Activated effector memory CD4-positive, alpha-beta T cell treated with anti-CD3 and anti-CD28 coated beads, Interleukin-2, amount 50 U/mL, for 16 hours (primary cell): ENCODE measurements at places on chromosomes 12 and 14.

- no peak for DNase-seq
Measured at GRCh38 chr14:104349950-104350349, 211.6 kb downstream of the KIF26A start.

GRCh38 chr14:71362282-71362681 is 455.0 kb downstream of the PCNX1 start:
- no peak for DNase-seq

GRCh38 chr14:76589246-76589645 is 172.0 kb upstream of the VASH1 start:
- no peak for DNase-seq

DNA sequence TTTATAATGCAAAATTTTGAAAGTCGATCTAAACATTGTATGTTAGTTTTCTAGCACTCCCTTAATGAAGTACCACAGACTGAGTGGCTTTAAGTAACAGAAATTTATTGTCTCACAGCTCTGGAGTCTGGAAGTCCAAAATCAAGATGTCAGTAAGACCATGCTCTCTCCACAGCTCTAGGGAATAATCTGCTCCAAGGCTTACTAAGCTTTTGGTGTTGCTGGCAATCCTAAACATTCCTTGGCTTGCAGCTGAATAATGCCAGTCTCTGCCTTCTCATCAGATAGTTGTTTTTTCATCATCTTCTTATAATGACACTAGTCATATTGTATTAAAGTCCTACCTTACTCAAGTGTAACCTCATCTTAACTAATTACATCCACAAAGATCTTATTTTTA is 102.2 kb downstream of the RASSF9 start:
- DNase-seq: no peak

DNA sequence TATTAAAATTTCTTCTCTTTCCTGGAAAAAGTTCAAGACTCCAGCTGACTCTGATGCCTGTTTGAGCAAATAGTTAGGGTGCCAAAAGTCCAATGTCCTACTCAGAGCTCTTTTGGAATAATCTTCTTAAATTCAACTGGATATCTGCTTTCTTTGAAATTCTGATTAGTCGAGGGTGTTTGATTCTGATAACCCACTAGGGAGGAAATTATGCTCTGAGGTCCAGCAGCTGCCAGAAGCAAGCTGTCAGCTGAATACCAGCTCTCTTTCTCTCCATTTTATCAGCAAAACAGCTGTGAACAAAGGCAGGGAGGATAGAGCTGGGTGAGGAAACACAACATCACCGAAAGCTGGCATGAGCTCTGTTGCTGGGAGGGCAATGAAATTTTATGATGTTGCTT is 141.5 kb downstream of the CAND1 start:
- no peak for DNase-seq

DNA sequence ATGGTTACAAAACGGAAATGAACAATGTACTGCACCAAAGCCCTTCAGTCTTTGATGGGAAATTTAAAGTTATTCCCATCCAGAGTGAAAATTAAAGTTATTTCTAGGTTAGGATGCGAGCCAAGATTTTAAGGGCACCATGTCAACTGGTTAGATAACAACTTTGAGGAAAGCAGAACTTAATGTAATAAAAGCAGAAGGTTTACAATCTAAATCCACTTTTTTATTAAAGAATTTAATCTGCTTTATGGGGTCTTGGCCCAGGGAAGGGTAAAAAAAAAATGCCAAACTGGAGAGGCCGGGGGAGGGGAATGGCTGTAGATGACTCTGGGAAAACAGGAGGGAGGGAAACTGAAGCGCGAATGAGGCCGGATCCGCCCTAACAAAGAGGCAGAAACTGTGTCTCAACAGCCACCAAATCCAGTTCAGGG is 108.2 kb upstream of the ATF7IP start:
- no peak for DNase-seq

DNA sequence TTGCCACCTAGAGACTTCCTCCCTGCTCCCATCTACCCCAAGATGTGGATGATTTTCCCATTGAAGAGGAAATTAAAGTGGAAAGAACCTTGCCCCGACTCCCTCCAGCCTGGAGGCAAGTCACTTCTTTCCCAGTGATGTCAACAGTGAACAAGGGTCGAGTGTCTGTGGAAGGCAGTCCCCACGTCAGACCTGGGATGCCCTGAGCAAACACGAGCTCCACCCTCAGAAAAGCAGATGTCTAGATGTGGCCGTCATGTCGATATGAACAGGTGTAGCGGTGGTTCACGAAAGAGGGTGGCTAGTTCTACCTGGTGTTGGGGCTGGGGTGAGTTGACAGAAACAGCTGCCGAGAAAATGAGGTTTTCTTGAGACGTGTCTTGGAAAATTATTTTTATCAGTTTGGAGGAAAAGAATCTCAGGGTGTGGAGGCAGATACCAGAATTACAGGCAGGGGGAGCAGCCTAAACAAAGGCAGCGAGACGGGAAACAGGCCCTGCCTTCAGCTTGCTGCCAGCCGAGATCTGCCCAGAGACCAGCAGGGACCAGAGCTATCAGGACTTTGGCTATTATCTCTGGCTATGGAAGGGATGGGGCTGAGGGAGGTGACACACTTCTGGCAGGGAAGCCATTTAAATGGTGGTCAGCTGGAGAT is 25.9 kb downstream of the SYNDIG1L start:
- no peak for DNase-seq

GRCh38 chr14:102088012-102088792 is 1.4 kb upstream of the HSP90AA1 start:
- peak; percentile 85 for DNase-seq

DNA sequence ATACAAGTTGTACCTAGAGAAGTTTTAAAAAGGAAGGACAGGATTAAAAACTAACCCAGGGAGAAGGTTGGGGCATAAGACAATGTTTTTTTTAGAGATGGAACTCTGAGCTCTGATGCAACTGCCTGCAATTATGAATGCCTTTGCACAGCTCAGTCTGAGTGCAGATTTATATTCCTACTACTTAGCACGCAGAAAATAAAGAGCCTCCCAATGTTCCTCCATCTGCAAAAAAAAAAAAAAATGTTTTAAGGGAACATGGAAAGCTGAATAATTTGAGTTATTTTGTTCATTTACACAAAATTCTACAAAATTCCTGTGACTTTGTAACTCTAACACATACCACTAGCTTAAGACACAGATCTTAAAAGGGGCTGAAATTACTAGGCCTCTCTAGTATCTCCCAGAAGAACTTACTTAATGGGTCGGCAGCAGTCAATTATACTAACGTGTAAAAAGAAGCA is 15.7 kb downstream of the CLIP1 start:
- DNase-seq: no peak

- DNase-seq: no peak
Measured at GRCh38 chr12:62668782-62669181, 202.2 kb downstream of the MON2 start.

GRCh38 chr14:105858676-105859025 is 332.3 kb downstream of the TMEM121 start:
- DNase-seq: peak; percentile 72

DNA sequence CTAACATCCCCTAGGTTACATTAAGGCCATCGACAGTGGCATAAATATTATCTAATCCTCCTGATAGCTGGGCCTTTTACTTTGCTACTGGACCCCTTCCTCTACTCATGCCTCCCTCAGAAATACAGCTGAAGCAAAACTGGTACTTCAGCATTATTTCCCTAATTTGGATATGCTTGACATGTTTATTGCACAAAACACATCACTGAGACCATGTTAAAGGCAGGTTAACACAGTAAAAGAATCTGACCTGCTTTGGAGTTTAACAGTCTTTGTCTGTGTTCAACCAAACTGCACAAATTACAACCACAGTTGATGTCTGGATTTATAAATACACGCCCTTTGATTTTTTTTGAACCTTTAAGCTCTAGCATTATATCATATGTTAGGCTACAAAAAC is 156.6 kb downstream of the FOXA1 start:
- no peak for DNase-seq

- DNase-seq: peak; percentile 87
Measured at GRCh38 chr14:74922752-74923401, at the start of gene RPS6KL1. Gene RPS6KL1 (minus strand): TSS chr14:74923260. CDS start chr14:74921541, 1,719 bp downstream.

- DNase-seq: peak; percentile 73
Measured at GRCh38 chr12:56158926-56159461, 835 bp downstream of the MYL6 start.

DNA sequence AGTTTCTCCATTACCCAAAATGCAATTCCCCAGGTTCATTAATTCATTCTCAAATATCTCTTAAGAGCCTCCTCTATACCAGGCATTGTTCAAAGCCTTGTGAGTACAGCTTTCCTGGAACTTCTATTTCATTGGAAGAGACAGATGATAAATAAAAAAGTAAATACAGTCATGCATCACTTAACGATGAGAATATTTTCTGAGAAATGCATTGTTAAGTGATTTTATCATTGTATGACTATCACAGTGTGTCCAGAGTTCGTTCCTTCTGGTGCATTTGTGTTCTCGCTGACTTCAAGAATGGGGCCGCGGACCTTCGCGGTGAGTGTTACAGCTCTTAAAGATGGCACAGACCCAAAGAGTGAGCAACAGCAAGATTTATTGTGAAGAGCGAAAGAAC is 66.0 kb downstream of the ANO4 start:
- no peak for DNase-seq

DNA sequence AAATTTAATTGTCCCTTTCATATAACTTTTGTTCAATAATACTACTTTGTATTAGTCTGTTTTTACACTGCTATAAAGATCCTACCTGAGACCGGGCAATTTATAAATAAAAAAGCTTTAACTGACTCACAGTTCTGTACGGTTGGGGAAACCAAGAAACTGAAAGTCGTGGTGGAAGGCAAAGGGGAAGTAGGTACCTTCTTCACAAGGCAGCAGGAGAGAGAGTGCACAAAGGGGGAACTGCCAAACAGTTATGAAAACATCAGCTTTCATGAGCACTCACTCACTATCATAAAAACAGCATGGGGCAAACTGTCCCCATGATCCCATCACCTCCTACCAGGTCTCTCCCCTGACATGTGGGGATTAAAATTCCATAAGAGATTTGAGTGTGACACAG is 1069.0 kb downstream of the FSCB start:
- DNase-seq: no peak

- DNase-seq: no peak
Measured at GRCh38 chr12:22268406-22268805, 66.1 kb downstream of the ST8SIA1 start.

DNA sequence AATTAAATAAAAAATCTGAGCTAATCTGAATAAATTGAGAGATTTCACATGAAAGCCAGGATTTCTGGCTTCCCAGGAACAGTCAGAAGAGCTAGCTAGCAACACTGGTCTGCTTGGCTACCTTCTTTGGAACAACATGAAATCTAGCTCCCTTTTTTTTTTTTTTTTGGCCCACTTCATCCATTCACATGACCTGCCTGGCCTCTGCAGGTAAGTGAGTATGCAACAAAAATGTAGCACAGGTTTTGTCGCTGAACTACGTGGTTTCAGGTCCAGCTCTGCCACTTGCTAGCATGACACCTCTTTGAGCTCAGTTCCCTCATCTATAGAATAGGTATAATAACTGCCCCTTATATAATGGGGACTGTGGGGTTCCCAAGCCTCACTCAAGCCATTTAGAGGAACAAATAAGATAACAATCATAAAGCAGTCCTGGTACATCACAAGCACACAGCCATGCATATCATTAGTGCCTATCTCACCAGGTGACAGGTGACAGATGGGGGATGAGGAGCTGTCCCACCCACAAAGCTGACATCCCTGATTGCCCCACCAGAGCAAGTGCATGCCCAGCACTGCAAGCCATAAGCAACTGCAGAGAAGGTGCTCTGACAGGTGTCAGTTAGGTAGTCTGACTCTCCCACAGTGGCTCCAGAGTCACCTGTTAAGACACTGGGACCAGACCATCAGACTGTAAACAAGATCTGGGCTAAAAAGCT is 25.6 kb downstream of the PXN start:
- DNase-seq: no peak

- DNase-seq: no peak
Measured at GRCh38 chr14:102888748-102889147, 33.7 kb upstream of the AMN start.

DNA sequence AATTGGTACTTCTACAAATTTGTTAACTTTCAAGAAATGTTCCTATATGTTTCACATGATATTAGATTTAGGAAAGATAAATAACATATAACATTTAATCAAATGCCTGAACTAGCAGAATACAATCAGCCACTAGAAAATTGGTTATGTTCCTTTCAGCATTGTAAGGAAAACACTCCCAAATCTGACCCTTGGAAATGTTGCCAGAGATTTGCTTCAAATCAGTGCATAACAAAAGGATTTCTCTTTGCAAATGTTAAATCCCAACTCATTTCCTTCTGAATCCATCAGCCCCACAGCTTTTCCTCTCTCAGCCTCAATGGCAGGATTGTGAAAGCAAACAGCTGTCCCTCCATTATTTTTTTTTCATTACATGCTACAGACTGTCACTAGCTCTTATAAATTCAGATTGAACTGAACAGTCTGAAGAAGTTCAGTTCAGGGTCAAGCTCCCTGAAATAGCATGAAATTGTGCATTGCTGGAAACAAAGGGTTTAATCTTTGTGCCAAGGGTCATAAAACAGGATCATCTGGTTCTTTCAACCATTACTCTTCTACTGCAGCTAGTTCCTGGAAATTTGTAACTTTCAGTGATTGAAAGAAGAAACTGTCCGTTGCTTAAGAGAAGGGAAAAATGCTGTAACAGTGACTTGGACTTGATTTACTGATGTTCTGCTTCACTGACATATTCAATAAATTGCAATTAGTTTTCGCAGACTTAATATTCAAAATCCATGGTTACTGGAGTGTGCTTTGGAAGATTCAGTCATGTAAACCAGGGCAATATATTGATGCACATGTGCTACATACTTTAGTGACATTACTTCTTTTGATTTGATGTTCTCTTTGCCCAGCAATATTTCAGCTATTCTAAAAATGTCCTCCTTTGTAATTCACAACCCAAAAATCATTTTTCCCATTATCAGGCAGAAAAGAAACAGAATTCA is 246.4 kb downstream of the RPL10L start:
- DNase-seq: no peak

DNA sequence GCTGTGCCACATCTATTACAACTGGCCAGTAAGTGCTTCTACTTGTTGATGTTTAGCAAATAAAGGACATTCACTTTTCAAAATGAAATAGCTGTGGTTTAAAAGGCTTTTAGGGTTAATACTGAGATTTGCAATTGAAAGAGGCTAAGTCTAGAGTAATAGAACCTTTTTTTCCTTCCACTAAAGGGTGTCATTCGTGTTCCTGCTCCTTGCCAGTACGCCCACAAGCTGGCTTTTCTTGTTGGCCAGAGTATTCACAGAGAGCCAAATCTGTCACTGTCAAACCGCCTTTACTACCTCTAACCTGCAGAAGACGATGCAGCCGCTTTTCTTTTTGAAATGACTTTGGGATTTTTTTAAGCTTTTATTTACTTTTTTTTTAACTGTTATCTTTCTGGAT is 33.6 kb downstream of the PIWIL1 start:
- no peak for DNase-seq
